ENCODE measurements at places on chromosomes 6 and 20.
A peak's percentile ranks its signal among the peaks of the same experiment; 100 is the strongest.

- peak; percentile 43 for DNase-seq
Measured at GRCh38 chr6:16799279-16800193, 38.3 kb upstream of the ATXN1 start.

- no peak for DNase-seq
Measured at GRCh38 chr6:125959041-125959440, 2.5 kb downstream of the HINT3 start.

DNA sequence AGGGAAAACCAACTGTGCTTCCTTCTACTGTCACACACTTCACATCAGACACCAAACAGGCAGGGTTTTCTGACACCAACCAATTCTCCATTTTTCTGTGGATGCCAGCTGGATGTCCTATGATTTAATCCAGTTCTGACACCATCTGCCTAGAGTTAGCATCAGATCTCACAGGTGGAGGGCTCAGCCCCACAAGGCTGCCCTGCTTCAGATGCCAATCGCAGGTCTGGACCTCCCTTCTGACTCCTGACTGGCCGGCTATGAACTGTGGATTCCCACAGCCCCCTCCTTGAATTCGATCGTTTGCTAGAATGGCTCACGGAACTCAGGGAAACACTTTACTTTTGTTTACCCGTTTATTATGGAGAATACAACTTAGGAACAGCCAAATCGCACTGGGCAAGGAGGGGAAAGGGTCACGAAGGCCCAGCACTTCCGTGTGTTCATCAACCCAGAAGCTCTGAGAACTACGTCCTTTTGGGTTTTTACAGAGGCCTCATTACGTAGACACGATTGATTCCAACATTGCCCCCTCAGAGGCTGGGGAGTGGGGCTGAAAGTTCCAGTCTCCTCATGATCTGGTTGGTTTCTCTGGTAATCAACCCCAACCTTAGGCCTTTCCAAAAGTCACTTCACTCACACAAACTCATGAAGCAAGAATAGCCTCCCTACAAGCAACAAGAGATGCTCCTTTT is 25.4 kb upstream of the MAS1 start:
- DNase-seq, result no peak

DNA sequence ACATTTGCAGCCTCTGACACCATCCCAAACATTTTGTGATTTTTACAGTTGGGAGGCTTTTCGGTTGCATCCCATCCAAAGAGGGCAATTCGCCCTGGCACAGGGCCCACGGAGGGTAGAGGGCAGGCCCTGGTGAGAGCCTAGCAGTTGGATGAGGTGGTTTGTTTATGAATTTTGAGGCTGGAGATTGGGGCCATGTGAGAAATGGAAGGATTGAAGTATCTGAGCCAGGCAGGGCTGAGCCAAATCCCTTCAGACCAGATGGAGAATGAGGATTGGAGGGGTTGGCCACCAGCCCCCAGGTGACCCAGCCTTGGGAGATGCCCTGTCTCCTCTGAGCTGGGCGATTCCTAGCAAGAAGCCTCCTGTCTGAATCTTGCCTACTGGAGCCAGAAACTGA is 52.6 kb upstream of the CCDC167 start:
- no peak for DNase-seq

DNA sequence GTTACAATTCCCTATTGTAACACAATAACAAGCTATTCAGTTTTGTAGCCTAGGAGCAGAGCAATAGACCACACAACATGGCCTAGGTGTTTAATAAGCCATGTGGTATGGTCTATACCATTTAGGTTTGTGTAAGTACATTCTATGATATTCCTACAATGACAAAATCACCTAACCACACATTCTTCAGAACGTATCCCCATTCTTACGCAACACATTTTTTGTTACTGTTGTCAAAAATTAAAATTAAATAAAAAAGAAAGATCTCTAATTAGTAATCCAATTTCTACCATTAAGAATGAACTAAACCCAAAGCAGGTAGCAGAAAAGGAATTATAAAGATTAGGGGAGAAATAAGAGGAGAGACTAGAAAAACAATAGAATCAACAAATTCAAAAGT is 44.0 kb downstream of the RANBP9 start:
- peak; percentile 38 for DNase-seq

DNA sequence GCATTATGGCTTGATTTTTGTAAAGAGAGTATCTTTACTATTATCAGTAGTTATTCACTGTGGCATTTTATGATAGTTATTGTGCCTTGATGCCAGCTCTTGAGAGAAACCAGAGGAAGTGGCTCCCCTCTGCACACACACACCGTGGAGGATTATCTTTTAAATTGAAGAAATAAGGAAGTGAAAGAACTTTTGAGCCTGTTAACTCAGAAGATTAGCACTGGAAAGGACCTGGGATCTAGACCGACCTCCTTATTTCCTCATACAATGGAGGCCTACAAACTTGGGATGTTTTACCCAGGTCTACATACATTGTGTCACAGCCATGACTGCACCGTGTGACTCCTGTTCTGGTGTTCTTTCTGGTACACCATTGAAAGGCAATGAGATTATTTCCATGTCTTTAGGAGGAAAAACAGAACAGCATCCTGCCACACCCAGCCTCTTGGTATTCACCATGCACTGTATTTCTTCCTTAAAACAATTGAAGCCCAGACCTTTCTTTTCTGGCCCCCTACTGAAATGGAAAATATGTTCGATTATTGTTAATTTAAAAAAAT is 40.6 kb downstream of the HECA start:
- no peak for DNase-seq

Measured in iris pigment epithelial cell (primary cell).